ENCODE measurements at places on chromosomes 2 and 18. TPM values are rescaled to one million over a fixed set of nuclear protein-coding genes. Genes with fewer than 3 reads are reported as not detected.

NMS gene
- total RNA-seq: not detected

NAPG gene
- 34.7 TPM for total RNA-seq

MYO1B gene
- total RNA-seq: 24.6 TPM

TTR gene
- not detected for total RNA-seq

TSPYL6 gene
- total RNA-seq: not detected

DNA sequence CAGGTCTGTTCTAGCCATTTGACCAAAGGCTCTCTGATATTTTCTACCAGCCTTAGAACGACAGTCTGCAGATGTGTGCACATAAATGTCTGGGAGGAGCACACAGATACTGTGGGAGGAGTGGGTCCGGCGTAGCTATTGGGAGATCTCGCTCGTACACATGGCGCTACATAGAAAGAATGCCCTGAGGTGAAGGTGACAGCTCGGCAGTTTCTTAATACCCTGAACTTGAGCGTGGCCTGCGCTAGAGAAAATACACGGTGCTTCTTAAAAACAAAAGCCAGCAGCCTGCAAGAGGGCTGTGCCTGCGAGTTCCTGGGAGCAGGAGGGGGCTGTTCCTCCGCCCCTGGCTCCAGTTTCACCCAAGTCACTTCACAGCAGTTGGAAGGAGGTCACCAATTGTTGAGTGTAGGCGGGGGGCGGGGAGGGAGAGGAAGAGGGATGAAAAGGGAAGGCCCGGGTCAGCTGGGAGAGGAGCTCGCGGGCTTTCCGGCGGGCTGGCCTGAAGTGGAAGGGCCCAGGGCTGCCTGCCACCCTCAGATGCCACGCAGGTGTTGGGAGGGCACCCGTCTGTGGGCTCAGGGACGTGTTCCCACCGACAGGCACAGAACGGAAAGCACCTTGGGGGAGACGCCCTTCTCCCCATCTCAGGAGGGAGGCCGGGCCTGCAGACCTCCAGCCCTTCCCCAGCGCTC is 124.7 kb upstream of the ZNF516 start:
- DNase-seq: no peak

GRCh38 chr2:60947056-60947455 is 65.7 kb downstream of the REL start:
- DNase-seq: no peak

- no peak for DNase-seq
Observed at GRCh38 chr2:107285621-107286299, 399.8 kb upstream of the ST6GAL2 start.

GRCh38 chr2:166671801-166672200 is 177.8 kb upstream of the SCN7A start:
- DNase-seq: no peak

- no peak for DNase-seq
Observed at GRCh38 chr2:67156796-67157195, 240.3 kb upstream of the ETAA1 start.

DNA sequence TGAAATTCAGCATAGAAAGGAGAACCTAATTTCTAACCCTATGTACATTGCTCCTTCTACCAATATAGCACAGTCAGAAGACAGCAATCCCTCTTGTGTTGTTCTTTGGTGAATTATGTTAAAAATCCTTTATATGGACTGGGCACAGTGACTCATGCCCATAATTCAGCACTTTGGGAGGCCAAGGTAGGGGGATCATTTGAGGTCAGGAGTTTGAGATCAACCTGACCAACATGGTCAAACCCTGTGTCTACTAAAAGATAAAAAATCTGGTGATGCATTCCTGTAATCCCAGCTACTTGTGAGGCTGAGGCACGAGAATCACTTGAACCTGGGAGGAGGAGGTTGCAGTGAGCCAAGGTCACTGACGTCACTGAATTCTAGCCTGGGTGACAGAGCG is 195.6 kb downstream of the TMX3 start:
- DNase-seq: no peak

GRCh38 chr2:101251844-101252407 is 760 bp upstream of the CNOT11 start:
- no peak for DNase-seq

DNA sequence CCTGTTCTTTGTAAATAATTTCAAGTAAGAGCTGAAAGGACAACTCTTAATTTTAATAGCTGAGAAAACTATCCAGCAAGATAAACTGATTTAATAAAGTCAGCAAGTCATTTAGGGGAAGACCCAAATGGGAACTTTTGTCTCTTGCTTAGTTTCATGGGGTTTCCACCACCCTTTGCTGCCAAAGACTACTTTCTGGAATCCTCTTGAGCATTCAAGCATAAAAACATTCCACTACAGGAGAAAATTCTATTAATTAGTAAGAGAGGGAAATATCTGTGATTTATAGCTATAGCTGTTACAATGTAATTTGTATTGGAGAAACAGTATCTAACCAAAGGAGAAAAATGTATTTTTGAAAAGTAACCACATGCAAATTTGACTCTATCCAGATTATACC is 20.6 kb downstream of the EFEMP1 start:
- no peak for DNase-seq

DNA sequence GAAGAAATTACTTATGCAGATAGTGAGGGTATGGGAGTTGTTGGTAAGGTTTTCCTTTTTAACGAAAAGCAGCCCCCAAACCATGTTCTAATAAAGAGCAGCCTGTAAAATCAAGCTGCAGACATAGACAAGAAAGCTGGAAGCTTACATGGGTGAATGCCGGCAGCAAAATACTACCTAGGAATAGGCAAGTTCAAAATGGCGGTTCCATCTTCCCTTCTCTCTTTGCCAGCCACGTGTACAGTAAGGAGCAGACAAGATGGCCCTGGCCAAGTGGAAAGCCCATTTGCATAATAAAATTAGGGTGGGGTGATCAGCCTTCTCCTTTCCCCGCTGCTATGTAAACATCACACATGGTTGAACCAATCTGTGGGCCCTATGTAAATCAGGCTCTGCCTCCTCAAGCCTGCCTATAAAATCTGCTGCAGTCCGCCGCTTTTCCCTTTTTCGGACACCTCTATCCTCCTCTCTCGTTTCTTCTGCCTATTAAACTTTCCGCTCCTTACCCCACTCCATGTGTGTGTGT is 155.0 kb downstream of the ZBTB7C start:
- no peak for DNase-seq

GRCh38 chr2:118738524-118739308 is 108.7 kb downstream of the EN1 start:
- DNase-seq: no peak
